ENCODE measurements at places on chromosomes 6 and 20. TPM values are rescaled to one million over a fixed set of nuclear protein-coding genes. Genes with fewer than 3 reads are reported as not detected.

Gene ANKRD66
- polyA plus RNA-seq: not detected

Gene LRP11
- 32.6 TPM for polyA plus RNA-seq

Gene MYO6
- polyA plus RNA-seq: 25.5 TPM

Gene GCNT2
- polyA plus RNA-seq: 9.3 TPM

Gene GRM1
- polyA plus RNA-seq: 0.44 TPM

Gene SLC4A11
- polyA plus RNA-seq: 9.7 TPM

Gene PRL
- not detected for polyA plus RNA-seq

Gene RRAGD
- 38.8 TPM for polyA plus RNA-seq

Gene DYNLRB1
- 1,097 TPM for polyA plus RNA-seq

Gene DEFB110
- polyA plus RNA-seq: not detected

Gene GLP1R
- 12.7 TPM for polyA plus RNA-seq

Gene HSPA1L
- polyA plus RNA-seq: 7.6 TPM

Gene PTPRA
- 101 TPM for polyA plus RNA-seq

Gene CCR6
- 0.27 TPM for polyA plus RNA-seq

Gene CNKSR3
- polyA plus RNA-seq: 72.5 TPM

Gene CALHM6
- polyA plus RNA-seq: 1.2 TPM

Gene ELOVL4
- 9.4 TPM for polyA plus RNA-seq

Gene GGTLC1
- not detected for polyA plus RNA-seq

Measured in brain (organoid and tissue), 16 donors.